ENCODE measurements at places on chromosomes 2 and 18.

GRCh38 chr2:195574312-195574711 is 82.7 kb upstream of the SLC39A10 start:
- no peak for DNase-seq

- no peak for DNase-seq
Measured at GRCh38 chr2:198136142-198136541, 331.7 kb downstream of the PLCL1 start.

- no peak for DNase-seq
Measured at GRCh38 chr2:207619764-207620203, 5.4 kb downstream of the METTL21A start.

DNA sequence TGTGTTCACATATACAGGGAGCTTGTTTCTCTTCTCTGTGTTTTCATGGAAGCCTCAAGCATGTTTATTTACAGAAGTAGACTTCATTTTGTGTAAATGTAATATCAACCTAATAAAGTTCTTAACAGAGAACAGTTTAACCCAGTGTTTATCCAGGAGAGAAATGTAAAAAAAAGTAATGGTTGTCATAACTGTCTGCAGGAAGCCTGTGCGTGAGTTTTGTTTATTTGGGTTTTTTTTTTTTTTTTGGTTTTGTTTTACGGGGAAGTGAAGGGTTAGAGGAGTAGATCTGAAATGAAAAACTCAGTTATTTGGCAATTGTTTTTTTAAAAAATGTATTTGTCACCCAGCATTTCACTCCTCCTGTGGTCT is 124.7 kb downstream of the RAPGEF4 start:
- DNase-seq = no peak

DNA sequence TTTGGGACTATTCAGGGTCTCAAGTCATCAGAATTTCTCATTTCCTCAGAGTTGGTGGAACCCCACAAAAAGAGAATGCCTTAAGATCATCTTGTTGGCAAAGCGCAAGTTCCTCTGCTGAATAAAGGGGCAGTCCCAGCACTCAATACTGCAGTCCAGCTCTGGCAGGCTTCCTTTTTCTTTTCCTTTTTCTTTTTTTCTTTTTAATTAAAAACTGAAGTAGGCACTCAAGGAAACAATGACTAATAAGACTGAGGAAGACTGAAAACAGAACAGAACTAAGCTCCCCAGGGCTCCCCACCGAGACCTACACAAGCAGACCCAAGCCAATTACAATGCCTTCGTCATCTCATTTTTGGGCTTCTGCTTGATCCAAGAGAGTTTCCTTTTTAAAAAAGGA is 82.0 kb downstream of the STK39 start:
- DNase-seq = peak; percentile 7

DNA sequence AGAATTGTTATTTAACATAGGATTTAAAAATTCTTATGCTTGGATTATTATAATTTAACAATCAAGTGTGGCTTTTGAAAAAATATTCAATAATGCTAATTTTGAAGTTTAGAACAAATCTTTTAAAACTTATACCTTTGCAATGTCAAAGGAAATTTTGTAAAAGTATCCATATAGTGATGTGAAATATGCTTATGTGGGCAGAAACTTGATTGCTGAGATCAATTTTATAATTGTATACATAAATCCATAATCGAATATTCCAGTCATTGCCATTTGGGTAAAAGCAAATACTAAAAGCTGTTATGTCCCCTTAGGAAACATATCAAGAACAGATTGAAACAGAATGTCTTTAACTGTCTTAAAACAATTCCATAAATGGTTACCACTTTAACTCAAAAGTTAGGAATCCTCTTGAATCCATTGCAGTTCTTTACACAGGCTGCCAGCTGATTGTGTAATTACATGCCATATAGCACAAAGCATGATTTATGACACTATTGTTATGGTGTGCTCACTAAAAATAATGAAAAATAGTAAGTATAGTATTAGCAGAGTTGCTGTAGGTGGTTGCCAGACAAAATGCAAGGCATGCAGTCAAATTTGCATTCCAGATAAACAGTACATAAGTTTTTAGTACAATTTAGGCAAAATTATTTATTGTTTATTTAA is 24.2 kb downstream of the PLCL1 start:
- DNase-seq = no peak

- DNase-seq = no peak
Measured at GRCh38 chr2:236816197-236817170, 246.9 kb downstream of the ACKR3 start.

- no peak for DNase-seq
Measured at GRCh38 chr18:32804134-32804888, 31.5 kb upstream of the KLHL14 start.

GRCh38 chr18:13573750-13574149 is 152.6 kb downstream of the FAM210A start:
- DNase-seq = no peak

DNA sequence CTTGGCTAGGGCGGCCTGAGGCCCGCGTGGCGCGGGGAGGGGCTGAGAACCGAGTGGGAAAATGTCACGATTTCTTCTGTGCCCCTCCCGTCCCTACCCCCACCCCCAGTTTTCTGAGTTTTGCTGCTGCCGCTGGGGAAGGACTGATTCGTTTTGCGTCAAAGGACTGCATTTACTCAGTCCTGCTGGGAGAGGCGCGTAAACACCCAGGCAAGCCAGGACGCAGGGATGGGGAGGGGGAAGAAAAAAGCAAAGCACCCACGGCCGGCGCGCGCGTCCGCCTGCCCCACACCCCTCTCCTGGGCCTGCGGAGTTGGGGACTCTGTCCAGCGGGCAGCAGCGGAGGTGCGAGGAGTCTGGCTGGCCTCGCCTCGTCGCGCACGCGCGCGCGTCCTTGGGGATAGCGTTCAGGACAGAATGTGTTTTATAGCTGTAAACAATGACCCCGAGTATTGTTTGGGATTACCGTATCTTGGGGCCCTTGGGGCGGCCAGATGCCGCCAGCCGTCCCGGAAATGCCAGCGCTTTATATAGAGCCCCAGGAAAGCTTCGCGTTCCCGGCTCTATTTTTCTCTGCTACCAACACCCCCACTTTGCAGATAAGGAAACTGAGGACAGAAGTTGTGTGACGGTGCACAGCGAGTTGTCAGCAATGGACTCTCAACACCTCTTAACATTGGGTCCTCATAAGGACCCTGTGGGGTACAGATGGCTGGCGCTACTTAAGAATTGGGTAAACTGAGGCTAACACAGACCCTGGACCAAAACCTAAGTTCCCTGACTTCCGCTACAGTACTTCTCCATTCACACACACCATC is 1.7 kb upstream of the FOSL2 start:
- no peak for DNase-seq

GRCh38 chr2:53636596-53636995 is 131.0 kb upstream of the CHAC2 start:
- DNase-seq = no peak

DNA sequence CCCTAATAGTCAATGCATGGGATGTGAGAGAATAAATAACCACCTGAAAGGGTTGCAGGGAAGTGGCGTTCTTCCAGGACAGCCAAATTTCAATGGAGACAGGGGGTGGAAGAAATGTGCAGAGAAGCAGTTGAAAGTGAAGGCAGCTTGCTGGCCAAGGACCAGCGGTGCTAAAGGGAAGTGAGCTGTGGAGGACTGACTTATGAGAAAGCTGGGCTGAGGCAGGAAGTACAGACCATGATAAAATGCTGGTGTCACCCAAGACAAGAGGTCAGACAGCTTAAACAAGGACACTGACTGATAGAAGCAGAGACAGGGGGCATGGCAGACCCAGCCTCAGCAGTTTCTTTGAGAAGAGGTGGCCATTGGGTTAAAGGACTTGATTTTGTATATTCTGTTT is 106.7 kb downstream of the DTNB start:
- no peak for DNase-seq

GRCh38 chr18:23888881-23889280 is 125.7 kb upstream of the TTC39C start:
- DNase-seq = no peak

DNA sequence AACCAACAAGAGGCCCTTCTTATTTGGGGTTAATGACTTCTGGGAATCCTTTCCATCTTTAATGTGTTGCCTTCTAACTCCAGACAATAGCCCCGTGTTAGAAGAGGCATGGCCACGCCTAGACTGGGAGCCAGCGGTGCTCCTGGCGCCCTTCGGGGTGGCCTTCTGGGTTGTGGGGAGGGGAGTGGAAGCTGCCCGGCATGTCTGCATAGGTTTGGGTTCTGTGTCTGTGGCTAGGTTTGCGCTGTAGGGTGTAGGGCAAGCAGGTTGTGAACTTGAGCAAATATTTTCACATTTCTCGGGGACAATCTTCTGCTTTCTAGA is 40.4 kb downstream of the CELF4 start:
- no peak for DNase-seq

DNA sequence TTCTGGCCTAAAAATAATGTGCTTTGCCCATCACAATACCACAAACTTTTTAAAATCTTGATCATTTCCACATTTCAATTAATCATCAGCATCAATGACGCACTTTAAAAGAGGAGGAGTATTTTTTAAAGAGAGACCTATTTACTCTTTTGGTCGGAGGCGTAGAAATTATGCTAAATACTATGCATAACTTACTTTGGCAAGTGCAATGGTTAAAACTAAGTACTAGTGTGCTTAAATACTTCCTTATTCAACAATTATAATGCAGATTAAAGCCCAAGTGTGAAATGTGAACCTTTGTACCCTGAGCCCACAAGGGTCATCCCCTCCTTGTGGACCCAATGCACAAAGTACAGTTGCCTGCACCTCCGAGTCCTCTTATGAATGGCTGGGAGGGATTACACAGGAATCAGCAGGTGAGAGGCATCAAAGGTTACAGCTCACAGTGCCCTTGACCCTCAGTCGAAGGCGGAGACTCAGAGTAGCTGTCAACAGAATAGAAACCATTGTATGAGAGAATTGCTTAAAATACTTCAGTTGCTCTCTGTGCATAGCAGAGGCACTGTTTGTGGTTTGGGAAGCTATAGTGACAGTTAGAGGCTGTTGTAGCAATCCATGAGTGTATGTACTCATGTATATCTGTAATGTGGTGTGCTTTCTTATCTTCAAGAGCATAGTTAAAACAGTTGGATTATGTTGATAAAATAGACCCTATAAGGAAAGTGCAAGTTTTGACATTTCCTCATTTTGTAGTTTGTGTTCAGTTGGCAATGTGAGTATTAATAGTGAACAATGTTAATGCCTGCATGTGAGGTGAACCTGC is 151.7 kb upstream of the ITGA4 start:
- DNase-seq = peak; percentile 62

DNA sequence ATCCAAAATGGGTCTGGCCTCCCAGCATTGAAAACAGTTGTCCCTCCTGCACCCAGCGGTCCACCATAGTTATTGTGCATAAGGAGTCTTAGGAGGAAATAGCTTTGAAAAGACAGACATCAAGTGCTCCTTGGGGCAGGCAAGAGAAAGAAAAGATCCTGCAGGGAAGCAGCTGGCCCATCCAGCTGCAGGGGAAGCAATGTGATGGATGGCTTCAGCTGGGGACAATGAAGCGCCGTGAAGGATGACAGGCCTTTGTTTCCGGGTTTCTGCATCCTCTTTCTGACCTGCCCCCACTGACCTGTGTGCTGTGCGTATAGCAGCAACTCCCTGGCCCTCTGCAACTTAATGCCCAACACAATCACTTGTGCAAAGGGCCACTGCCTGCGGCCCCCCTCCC is 142.9 kb upstream of the NCKAP5 start:
- no peak for DNase-seq

DNA sequence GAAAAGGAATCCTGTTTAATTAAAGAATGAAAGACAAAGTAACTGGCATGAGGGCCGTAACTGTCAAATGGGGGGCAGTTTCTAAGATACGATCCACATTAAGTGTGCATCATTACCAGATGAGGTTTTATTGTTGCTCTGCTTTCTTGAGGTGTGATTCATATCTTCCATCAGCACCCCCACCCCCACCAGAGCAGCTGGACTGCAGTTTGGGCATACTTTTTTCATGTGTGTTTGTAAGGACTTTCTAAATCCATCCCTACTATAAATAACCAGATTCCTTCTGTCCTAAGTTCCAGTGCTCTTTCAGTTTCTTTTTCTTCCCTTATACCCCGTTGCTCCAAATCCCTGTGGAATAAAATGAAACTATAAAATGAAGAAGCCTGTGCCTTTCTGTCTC is 142.1 kb downstream of the CDCA7 start:
- no peak for DNase-seq

- DNase-seq = no peak
Measured at GRCh38 chr2:176789751-176790150, 422.8 kb upstream of the HNRNPA3 start.

GRCh38 chr18:8290435-8290834 is 318.8 kb upstream of the RAB12 start:
- no peak for DNase-seq

DNA sequence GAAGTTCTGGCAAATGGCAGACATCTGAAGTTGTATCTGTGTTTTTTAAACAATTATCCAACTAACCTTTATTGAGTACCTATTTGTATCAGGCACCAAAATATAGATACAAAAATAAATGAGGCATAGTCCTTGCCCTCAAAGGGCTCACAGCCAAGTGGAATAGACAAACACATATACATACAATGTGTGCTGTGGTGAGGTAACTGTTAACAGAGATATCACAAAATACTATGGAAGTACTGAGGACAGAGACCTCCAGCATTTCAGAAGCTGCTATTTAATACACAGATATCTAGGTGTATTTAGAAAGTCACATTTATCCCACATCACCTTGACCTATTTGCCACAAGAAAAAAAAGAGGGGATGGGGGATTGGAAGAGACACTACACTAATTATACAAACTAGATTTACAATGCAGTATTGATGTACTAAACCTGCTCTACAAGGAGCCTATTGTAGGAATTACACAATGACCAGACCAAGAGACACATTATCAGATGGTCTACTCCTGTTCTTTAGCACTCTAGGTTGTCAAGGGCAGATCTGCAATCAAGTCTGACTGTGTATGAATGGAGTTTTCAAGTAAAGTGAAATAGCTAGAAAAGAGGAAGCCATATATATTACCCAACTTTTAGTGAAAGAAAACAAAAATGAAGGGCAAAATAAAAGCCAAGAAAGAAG is 62.2 kb downstream of the SPIRE1 start:
- DNase-seq = no peak

GRCh38 chr2:32663864-32664263 is 36.0 kb downstream of the TTC27 start:
- DNase-seq = no peak

GRCh38 chr2:216633616-216634369 is 573 bp downstream of the IGFBP2 start:
- no peak for DNase-seq

GRCh38 chr2:147649286-147649685 is 195.5 kb upstream of the ACVR2A start:
- no peak for DNase-seq

DNA sequence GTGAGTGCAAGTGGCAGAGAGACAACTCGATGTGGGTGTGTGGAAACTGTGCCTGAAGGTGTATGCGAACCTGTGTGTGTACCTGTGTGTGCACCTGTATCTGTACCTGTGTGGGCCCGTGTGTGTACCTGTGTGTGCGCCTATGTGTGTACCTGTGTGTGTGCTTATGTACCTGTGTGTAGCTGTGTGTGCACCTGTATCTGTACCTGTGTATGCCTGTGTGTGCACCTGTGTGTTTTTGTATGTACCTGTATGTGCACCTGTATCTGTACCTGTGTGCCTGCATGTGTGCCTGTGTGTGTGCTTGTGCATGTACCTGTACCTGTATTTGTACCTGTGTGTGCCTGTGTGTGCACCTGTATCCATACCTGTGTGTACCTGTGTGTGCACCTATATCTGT is 150.6 kb downstream of the MYT1L start:
- DNase-seq = no peak
